ENCODE measurements at places on chromosomes 4 and X. TPM values are rescaled to one million over a fixed set of nuclear protein-coding genes. Genes with fewer than 3 reads are reported as not detected.
A peak's percentile ranks its signal among the peaks of the same experiment; 100 is the strongest.

GRCh38 chr4:58261526-58261925, 1151.3 kb upstream of the IGFBP7 start:
- no peak for DNase-seq
- H3K27ac ChIP-seq, result no peak overlapping the region

GRCh38 chr4:23135792-23136645, 443.3 kb downstream of the GBA3 start:
- H3K36me3 ChIP-seq, result no peaks in the 10 kb centered on the region
- no peaks in the 10 kb centered on the region for H3K27me3 ChIP-seq
- DNase-seq, result no peak
- no peak overlapping the region for H3K4me3 ChIP-seq

DNA sequence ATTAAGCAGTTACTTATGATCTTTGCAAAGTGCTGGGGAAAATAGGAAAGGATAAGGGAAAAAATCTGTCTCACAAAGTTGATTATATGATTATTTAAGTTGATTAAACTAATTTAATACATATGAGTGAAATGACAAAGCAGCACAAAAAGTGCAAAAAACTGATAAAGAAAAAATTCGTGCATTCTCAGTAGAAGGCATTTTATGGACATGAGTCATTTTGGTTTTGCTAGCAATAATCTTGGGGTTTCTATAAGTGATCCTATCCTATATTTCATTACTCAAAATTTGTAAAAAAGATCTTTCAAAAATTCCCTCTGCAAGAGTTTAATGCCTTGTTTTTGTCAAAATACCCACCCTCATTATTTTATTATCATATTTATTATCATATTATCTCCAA, 224.2 kb upstream of the ANXA10 start:
- no peak overlapping the region for H3K4me3 ChIP-seq
- no peak overlapping the region for H3K27ac ChIP-seq
- no peak for DNase-seq
- H3K36me3 ChIP-seq, result no peaks in the 10 kb centered on the region

DNA sequence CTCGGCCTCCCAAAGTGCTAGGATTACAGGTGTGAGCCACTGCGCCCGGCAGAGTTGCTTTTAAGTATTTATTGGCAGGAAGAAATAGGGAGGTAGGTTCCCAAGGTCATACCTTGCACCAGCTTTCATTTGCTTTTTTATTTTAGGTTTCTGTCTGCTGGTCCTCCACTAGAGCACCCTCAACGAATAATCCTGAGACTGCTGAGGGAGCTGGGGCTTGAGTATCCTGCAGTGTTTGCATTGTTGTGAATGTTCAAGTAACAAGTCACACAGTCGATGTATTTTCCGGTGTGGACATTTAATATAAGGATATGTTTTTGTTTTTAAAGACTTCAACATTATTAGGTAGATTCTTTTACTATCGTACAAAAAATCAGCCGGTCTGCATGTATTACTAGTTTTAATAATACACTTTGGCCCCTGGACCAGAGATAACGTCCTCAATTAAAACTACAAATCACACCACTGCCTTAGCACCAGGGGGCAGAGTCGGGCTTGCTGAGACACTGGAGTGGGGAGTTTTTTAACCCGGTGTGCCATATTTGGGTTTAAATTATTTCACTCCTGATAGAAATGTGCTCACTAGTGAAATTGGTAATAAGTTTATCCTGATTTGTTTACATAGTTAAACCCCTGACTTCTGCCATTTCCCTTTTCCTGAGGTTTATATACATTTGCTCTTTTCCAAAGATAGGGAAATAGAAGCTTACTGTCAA, 11.6 kb downstream of the SMIM20 start:
- H3K4me3 ChIP-seq, result no peak overlapping the region
- no peaks in the 10 kb centered on the region for H3K4me1 ChIP-seq
- H3K27ac ChIP-seq, result no peak overlapping the region
- H3K36me3 ChIP-seq, result no peaks in the 10 kb centered on the region

DNA sequence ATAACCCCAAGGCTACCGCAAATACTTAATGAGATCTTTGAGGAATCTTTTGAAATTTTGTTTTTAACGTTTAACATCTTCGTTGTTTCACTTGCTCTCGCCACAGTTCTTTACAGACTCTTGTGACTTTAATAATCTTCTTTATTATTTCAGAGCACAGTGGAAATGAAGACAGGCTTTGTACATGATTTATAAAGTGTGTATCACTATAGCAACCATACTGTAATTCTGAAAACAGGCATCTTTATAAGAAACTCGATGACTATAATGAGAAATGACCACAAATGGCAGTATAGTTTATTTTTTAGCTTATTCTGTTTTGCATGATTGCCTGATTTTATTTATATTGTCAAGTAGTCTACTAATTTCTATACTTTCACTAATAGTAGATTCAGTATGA, 224.4 kb upstream of the GALNTL6 start:
- no peak for DNase-seq
- H3K4me3 ChIP-seq, result no peak overlapping the region

DNA sequence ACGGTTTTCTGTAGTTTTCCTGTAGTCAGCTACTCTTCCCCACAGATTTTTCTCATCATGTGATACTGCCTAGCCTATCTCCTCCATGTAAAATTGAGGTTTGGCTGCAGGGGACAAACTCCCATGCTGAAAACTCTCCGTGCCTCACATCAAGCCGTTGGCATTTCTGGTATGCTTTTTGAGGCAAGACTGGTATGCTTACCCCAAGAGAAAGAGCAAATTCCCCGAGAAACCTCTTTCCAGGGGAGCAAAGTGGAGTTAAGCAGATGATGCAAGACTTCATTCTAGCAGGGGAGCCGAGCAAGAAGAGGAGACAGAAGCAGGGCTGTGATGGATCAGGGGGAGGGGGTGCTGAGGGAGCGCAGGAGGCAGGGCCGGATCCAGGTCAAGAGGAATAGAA, 4.8 kb downstream of the SOWAHD start:
- H3K4me3 ChIP-seq, result no peak overlapping the region
- DNase-seq, result no peak
- no peak overlapping the region for H3K27ac ChIP-seq
- H3K4me1 ChIP-seq, result peaks cover 14% of the 10 kb centered on the region
- no peaks in the 10 kb centered on the region for H3K36me3 ChIP-seq
- peaks cover 4% of the 10 kb centered on the region for H3K27me3 ChIP-seq

DNA sequence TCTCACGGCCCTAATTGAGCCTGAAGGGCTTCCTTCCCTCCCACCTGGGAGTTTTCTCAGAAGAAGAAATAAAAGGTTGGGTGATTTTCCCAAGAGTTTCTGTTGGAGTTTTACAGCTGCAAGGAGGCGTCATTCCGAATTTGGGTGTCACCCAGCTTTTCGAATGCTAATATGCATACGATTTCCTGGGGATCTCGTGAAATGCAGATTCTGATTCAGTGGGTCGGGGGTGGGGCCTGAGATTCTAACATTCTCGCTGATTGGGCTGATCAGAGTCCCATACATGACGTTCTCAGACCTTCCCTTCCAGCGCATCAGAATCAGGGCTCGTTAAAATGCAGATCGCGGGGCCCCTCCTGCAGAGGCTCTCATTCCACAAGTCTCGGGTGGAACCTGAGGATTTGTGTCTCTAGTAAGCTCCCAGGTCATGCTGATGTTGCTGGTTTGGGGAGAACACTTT, 125.8 kb upstream of the STX18 start:
- peak overlapping the region; percentile 12 for H3K4me3 ChIP-seq
- H3K27me3 ChIP-seq, result no peaks in the 10 kb centered on the region
- peaks cover 25% of the 10 kb centered on the region for H3K4me1 ChIP-seq
- peak overlapping the region; percentile 73 for H3K27ac ChIP-seq
- no peaks in the 10 kb centered on the region for H3K36me3 ChIP-seq

DNA sequence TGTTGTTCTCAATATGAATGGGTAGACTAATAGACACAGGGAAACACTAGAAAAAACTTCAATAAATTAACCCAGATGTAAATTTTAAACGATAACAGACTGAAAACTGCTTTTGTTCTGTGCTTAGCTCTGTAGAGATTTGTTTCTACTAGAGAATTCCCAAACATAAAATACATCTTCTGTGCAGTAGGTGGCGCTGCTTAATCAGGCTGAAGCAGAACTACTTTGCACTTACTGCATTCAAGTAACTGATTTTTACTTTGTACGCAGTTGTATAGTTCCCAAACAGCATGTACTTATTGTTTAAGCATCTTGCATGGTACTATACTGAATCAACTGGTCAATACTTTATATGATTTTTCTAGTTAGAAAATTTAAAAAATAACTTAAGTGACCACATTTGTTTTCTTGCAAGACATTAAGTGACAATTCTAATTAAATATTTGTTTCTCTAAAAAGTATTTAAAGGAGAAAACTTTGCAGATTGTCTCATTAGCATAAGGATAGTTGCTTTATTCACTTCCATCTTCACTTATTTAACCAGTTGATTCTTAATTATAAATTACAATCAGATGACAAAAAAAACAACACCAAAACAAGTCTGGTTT, 490.6 kb downstream of the IL15 start:
- no peaks in the 10 kb centered on the region for H3K27me3 ChIP-seq
- no peaks in the 10 kb centered on the region for H3K36me3 ChIP-seq
- no peaks in the 10 kb centered on the region for H3K4me1 ChIP-seq
- DNase-seq, result peak; percentile 3

DNA sequence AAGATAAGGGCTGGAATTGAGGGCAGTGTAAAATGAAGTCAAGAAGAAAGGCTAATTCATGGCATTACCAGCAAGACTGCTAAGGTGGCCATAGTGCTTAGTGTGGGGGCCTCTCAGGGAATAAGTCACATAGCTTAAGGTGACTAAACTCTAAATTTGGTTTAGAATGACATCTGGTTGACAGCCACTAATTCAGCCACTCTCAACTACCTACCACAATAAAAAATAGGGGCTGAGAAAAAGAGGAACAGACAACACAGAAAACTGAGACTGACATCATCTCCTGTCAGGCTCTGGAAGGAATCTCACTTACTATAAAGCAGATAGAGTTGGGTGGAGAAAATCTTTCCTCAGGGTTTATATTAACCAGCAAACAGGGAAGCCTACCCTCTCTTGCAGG, 96.9 kb downstream of the CHRDL1 start:
- no peak overlapping the region for H3K27ac ChIP-seq
- H3K36me3 ChIP-seq, result no peaks in the 10 kb centered on the region
- no peaks in the 10 kb centered on the region for H3K27me3 ChIP-seq
- no peak overlapping the region for H3K4me3 ChIP-seq
- DNase-seq, result no peak
- H3K4me1 ChIP-seq, result no peaks in the 10 kb centered on the region

DNA sequence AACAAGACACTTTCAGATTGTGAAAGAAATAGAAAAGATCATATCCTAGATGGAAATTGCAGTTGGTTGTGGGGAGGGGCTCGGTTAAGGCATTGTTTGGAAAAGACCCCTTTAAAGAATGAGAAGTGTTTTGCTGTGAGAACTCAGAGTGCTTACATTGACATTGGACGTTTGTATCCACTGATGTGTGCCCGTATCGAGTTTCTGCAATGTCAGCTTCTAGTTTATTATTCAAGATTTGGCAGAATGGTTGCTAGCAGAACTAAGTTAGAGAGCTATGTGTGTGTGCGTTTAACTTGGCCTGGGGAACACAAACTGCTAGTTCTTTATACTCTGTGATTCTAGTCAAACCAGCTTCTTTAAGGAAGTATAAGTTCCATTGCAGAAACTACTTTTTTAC, 2702.5 kb downstream of the PCDH7 start:
- DNase-seq, result no peak
- no peaks in the 10 kb centered on the region for H3K36me3 ChIP-seq
- H3K27me3 ChIP-seq, result no peaks in the 10 kb centered on the region
- no peak overlapping the region for H3K4me3 ChIP-seq

- no peak for DNase-seq
- no peaks in the 10 kb centered on the region for H3K36me3 ChIP-seq
- H3K4me1 ChIP-seq, result peaks cover 3% of the 10 kb centered on the region
- no peak overlapping the region for H3K4me3 ChIP-seq
- H3K27me3 ChIP-seq, result no peaks in the 10 kb centered on the region
Observed at GRCh38 chrX:154022108-154022507, 2.4 kb upstream of the IRAK1 start.

DNA sequence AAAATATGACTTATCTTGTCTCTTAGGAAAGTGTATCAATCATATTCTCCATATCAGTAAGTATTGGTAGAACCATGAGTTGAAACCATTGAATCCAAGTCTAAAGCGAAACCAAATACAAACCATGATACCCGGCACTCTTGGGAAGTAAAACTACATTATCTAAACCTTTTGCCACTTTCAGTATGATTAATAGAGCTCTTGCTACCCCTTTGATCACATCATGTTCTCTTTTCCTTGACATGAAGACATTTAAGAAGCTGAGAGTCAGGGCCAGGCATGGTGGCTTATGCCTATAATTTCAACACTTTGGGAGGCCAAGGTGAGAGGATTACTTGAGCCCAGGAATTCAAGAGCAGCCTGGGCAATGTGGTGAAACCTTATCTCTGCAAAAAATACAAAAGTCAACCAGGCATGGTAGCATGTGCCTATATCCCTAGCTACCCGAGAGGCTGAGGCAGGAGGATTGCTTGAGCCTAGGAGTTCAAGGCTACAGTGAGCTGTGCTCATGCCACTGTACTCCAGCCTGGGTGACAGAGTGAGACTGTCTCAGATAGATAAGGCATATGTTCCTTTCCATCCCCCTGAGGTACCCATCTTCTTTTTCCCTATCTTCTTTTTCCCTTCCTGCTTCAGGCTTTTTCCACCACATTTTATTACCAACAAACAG, 45.4 kb downstream of the CEP135 start:
- no peaks in the 10 kb centered on the region for H3K36me3 ChIP-seq
- DNase-seq, result no peak
- H3K4me3 ChIP-seq, result no peak overlapping the region
- H3K4me1 ChIP-seq, result no peaks in the 10 kb centered on the region

GRCh38 chr4:60805500-60806313, 394.4 kb upstream of the ADGRL3 start:
- no peaks in the 10 kb centered on the region for H3K36me3 ChIP-seq
- H3K4me3 ChIP-seq, result no peak overlapping the region
- no peaks in the 10 kb centered on the region for H3K27me3 ChIP-seq
- H3K27ac ChIP-seq, result no peak overlapping the region
- H3K4me1 ChIP-seq, result no peaks in the 10 kb centered on the region

DNA sequence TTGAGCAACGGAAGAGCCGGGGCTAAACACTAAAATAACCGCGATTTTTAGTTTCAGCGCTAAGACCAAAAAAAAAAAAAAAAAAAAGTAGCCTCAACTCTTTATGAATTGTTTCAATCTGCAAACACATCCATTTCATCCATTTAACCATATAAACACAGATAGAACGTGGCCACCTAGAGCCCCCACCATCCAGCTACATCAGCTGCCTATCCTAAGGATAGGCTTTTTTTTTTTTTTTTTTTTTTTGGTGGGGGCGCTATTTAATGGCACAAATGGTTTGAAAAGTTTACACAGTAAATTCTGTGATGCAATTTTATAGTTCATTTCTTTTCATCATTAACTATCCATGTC, 492 bp upstream of the HDAC8 start:
- peaks cover 2% of the 10 kb centered on the region for H3K36me3 ChIP-seq
- peak overlapping the region; percentile 88 for H3K27ac ChIP-seq
- no peaks in the 10 kb centered on the region for H3K27me3 ChIP-seq

DNA sequence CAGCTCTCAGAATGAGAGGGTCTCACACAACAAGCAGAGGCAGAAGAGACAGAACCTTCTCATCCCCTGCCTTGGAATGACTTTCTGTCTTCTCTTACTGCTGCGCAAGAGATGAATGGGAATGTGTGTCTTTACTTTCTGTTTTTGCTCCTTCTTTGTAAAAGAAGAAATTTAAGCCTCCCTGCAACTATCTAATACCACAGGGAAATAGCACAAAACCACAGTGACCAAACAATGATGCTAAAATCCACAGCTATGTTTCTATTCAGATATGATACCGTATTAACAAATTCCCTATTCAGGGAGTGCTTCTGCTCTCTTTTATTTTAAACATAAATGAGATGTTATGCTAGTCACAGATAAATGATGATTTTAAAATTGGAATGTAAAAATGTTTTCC, 173.8 kb upstream of the RAI2 start:
- H3K4me3 ChIP-seq, result no peak overlapping the region
- no peak overlapping the region for H3K27ac ChIP-seq

Gene NAA10
- 98.8 TPM for total RNA-seq

Gene ZNF157
- 2.2 TPM for total RNA-seq

Gene PDGFC
- 2.1 TPM for total RNA-seq

Gene CSAG1
- not detected for total RNA-seq

Gene MAMLD1
- total RNA-seq, result 0.11 TPM

Measured in H1 (cell line).